ENCODE measurements at places on chromosomes 2 and 18.

DNA sequence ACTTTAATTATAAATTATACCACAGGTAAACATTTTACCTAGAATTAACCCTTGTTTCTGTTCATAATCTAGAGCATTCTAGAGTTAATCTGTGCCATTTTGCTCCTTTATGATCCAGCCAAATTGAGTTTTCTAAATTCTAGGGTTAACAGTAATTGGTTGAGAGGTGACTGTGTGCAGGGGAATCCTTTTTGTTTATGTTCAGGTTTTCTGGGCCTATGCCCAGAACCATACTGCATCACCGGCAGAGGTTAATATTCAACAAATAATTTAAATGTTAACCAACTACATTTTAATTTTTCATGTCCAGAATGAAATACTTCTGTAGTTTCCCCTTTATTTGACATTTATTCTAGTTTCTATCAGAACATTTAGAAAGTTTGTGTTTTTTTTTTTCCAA lies 32.3 kb downstream of the CARF start:
- peak; percentile 5 for DNase-seq

GRCh38 chr2:123614596-123614995 lies 410.5 kb upstream of the CNTNAP5 start:
- DNase-seq, result no peak

- DNase-seq, result peak; percentile 69
Observed at GRCh38 chr18:7177116-7177744, 53.7 kb upstream of the LRRC30 start.

DNA sequence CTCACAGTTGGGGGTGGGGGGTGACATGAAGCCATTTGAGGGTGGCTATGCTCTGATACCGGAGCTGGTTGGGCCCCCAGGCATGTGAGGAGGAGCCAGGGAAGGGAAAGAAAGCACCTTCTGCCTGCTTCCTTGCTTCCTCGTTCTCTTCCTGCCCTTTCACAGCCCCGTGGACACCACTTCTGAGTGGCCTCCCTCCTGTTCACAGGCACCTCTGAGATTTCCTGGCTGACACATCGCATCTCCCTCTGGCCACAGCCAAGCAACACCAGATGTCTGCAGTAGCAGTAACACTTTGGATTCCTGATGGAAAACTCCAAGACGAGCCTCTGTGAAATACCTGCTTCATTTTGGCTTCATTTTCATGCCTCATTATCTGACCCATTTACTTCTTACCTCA lies 64.7 kb upstream of the ST3GAL5 start:
- no peak for DNase-seq

DNA sequence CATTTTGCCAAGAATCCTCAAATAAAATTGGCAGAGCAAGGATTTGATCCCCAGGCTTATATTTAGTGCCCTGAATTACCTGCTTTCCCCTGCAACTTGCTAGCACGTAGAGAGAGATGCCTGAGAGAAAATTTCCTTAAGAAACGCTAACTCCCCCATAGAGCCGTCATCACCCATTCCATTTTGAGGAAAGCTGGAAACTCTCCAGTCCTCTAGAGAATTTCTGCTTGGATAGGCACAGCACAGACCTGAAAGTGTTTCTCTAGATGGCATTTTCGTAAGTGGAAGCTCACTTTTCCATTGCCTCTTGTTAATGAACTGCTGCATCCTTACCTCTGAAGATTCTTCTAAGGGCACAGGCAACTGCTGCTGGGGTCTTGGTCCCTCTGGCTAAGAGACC lies 277.8 kb upstream of the SIX2 start:
- DNase-seq, result no peak

- DNase-seq, result peak; percentile 20
Observed at GRCh38 chr2:44941551-44942234, at the start of gene SIX3. TSS of gene SIX3 (plus strand) at chr2:44941702. CDS start at chr2:44942105, 403 bp downstream.

DNA sequence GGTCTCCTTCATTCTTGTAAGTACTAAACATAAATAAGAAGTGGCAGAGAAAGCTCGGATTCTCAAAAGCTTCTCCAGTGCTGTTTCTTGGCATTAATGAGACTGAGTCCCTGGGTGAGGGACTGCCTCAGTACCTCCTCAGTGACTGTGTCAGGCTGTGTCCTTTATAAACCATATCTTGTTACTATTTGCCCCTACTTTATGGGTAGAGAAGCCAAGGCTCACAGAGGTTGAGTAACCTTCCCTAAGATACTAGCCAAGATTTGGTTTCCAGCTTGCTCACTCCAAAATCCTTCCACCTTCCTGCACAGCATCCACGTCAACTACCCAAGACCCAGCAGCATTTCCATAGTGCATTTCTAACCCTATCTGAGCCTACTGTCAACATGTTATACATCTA lies 55.6 kb downstream of the THUMPD2 start:
- DNase-seq, result no peak
